ENCODE measurements at places on chromosomes 3 and 15.

DNA sequence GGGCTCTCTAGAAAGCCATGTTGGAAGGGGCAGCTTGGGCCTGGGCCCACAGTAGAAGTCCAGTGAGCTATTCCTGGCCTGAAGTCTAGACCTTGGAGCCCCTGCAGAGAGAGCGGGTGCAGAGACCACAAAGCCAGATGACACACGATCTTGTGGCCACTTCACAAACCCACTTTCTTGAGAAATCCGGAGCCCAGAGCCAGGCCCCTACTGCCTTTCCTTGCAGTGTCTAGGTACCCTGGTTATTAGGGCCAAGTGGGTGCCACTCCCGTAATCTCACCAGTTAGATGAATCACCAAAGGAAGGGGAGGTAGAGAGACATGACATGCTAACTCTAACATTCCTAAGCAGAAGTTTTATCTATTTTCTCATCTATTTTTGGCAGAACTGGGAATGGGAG, 72.5 kb upstream of the ADAMTSL3 start:
- no peaks in the 10 kb centered on the region for H3K36me3 ChIP-seq
- no peak overlapping the region for H3K27ac ChIP-seq
- no peak for DNase-seq
- H3K4me1 ChIP-seq = no peaks in the 10 kb centered on the region
- no peaks in the 10 kb centered on the region for H3K27me3 ChIP-seq

DNA sequence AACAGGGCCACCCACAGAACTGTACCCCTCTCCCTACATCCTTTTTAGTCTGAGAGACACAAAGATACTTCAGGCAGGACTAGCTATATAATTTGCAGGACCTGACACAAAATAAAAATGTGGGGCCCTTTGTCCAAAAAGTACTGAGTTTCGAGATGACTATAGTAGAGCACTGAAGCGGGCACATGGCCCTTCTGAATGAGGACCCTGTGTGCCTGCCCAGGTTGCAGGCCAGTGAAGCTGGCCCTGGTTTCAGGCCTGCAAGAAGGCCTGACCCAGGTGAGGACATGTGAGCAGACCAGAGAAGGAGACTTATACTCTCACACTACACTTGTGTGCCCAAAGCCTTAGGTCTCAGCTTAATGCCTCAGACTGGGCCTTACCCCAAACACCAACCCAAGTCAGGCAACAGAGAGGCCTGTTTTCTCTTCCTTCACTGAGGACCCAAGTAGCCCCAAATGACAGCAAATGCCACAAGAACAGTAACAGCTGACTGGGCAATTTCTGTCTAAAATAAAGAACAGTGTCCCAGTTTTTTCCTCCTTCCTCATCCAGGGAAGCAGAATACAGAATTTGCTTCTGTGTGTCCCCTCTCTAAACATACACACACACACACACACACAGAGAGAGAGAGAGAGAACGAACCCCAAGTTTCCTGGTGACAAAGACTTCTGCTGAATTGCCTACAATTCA, 100.9 kb upstream of the ARHGEF3 start:
- no peak for DNase-seq
- H3K4me1 ChIP-seq = peaks cover 43% of the 10 kb centered on the region

GRCh38 chr3:71132995-71133730, 450.4 kb downstream of the FOXP1 start:
- H3K36me3 ChIP-seq = peaks cover 17% of the 10 kb centered on the region
- H3K27ac ChIP-seq = no peak overlapping the region
- H3K4me3 ChIP-seq = no peak overlapping the region
- DNase-seq = no peak
- H3K4me1 ChIP-seq = peaks cover 36% of the 10 kb centered on the region

DNA sequence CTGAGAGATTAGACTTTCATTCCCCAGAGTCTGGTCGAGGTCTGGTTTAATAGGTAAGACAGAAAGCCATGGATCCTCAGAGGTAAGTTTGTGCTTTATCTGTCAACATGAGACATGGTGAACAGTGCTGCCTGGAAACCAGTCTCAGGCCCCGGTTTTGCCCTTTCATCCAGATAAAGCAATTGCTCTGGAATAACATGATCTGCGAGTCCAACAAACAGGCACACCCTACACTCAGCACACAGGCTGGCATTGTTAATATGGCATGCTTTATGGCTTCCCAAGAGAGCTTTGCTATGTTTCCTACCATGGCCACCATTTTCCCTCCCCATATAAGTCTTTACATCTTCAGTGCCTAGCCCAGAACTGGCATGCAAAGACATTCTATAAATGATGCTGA, 30.1 kb upstream of the MNS1 start:
- DNase-seq = no peak
- H3K36me3 ChIP-seq = no peaks in the 10 kb centered on the region
- peaks cover 46% of the 10 kb centered on the region for H3K27me3 ChIP-seq

DNA sequence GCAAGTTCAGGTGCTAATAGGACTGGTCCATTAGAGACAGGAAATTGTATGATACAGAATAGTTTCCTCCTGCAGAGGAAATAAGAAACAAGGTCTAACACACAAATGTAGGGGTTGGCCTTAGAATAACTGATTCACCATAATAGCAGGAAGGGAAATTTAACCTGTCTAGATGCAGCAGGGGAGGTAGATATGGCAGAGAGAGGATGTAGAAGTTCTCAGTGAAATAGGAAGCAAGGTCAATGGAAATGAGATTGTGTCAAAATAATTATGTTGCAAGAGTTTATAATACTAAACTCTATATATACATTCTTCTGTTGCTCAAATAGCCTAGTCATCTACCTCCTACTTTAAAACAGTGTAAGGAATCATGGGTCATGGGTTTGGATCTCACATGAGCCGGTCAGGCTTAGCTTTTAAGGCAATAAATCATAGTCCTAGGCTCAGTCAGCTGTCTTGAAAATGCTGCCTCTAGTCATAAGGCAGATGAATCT, 17.0 kb downstream of the BCL2A1 start:
- peak overlapping the region; percentile 66 for H3K27ac ChIP-seq
- H3K36me3 ChIP-seq = peaks cover 2% of the 10 kb centered on the region
- H3K4me3 ChIP-seq = no peak overlapping the region
- H3K27me3 ChIP-seq = no peaks in the 10 kb centered on the region

- no peak overlapping the region for H3K4me3 ChIP-seq
- H3K4me1 ChIP-seq = no peaks in the 10 kb centered on the region
- DNase-seq = no peak
- peaks cover 44% of the 10 kb centered on the region for H3K36me3 ChIP-seq
- no peak overlapping the region for H3K27ac ChIP-seq
Measured at GRCh38 chr15:64686130-64686735, 89.2 kb downstream of the RBPMS2 start.
